ENCODE measurements at places on chromosomes 4 and X. TPM values are rescaled to one million over a fixed set of nuclear protein-coding genes. Genes with fewer than 3 reads are reported as not detected.

FABP2 gene
- polyA plus RNA-seq = not detected

BGN gene
- 162 TPM for polyA plus RNA-seq

GABRB1 gene
- 0.36 TPM for polyA plus RNA-seq

FAAH2 gene
- 16.1 TPM for polyA plus RNA-seq

SLC9B1 gene
- polyA plus RNA-seq = 4.4 TPM

SLC10A6 gene
- polyA plus RNA-seq = 0.25 TPM

ARHGAP6 gene
- polyA plus RNA-seq = 19.4 TPM

FHDC1 gene
- polyA plus RNA-seq = 4.4 TPM

- DNase-seq = no peak
Measured at GRCh38 chr4:27267339-27267969, 406.8 kb downstream of the STIM2 start.

DNA sequence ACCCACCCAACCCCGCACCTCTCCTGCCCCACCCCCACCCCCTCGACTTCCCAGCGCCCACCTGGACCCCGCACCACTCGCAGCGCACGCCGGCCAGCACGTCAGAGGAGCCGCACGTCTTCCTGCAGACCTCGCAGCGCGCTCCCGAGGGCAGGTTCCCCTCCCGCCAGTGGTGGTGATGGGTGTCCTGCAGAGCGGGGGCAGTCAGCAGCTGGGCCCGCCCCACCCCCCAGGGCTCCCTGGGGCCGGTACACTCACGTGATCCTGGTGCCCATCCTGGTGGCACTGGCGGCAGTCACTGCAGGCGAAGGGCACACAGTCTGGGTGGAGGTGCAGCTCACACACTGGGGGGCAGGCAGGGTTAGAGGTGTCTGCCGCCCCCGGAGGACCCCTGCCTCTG, 5.1 kb downstream of the DGKQ start:
- no peak for DNase-seq

DNA sequence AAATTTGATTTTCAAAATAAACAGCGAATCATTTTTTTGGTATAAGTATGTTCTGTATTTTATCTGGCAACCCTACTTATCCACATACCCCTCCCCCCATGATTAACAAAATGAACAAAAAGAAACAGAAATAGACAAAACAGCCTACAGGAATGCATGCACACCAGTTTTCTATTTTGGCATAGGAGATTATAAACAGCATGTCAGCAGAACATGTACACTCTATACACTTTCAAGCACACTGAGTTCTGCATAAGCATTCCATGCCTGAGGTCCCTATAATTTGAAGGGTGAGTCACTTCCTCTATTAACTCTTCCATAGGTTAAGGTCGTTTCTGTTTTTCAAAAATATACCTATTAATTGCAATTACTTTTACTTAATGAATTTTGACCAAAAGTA, 28.0 kb upstream of the ZNF280C start:
- DNase-seq = no peak

- DNase-seq = no peak
Measured at GRCh38 chrX:136211766-136212556, 39.2 kb downstream of the MAP7D3 start.

DNA sequence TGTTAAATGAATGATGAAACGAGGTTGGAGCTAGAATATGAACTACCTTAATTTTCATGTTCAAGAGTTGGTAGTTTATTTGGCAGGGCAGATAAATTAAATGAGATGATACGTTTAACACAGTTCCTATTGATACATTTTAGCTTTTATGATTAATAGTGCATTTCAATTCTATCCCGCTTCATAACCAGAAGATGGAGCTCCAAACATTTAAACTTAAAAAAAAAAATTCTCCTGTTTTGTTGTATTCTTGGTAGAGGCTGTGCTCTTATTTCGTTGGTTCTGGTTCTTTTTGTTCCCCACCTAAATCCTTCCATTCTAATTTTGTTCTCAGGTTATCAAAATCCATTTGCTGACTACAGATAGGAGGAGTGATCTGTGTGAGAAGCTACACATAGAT, 71.8 kb upstream of the PTPN13 start:
- DNase-seq = no peak

- DNase-seq = no peak
Measured at GRCh38 chrX:12921886-12922598, 15.6 kb downstream of the TLR8 start.

- no peak for DNase-seq
Measured at GRCh38 chr4:156765277-156765676, 206.3 kb downstream of the PDGFC start.

- no peak for DNase-seq
Measured at GRCh38 chr4:36509845-36510244, 228.4 kb downstream of the DTHD1 start.

- no peak for DNase-seq
Measured at GRCh38 chr4:119623025-119623424, 5.6 kb downstream of the PDE5A start.

DNA sequence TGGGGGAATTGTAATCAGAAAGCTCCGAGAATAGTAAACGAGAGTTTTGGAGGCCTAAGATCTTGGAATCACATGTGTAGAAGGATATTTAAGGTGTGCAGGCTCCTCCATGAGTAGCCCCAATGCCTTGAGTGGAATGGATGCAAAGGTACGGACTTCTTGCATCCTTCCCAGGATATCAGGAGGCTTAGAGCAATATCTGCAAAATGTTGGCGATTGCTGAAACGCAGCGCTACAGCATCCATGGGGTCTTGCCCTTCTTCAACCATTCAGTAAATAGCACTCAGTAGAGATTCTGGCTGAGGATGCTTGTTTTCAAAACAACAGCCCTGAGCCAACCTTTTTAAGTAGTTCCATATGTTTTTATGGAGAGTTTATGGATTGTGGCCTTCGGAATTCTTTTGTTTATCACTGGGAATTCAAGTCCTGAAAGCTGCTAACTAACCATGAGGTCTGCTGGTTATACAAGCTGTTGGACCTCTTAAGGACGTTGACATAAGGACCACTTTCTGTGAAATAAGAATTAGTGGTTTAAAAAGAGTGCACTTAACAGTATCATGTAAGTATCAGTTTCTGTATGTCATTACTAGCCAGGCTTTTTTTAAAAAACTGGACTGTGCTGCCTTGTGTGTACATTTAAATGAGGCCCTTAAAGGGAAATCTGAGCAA, 228.8 kb upstream of the PGRMC2 start:
- DNase-seq = no peak

DNA sequence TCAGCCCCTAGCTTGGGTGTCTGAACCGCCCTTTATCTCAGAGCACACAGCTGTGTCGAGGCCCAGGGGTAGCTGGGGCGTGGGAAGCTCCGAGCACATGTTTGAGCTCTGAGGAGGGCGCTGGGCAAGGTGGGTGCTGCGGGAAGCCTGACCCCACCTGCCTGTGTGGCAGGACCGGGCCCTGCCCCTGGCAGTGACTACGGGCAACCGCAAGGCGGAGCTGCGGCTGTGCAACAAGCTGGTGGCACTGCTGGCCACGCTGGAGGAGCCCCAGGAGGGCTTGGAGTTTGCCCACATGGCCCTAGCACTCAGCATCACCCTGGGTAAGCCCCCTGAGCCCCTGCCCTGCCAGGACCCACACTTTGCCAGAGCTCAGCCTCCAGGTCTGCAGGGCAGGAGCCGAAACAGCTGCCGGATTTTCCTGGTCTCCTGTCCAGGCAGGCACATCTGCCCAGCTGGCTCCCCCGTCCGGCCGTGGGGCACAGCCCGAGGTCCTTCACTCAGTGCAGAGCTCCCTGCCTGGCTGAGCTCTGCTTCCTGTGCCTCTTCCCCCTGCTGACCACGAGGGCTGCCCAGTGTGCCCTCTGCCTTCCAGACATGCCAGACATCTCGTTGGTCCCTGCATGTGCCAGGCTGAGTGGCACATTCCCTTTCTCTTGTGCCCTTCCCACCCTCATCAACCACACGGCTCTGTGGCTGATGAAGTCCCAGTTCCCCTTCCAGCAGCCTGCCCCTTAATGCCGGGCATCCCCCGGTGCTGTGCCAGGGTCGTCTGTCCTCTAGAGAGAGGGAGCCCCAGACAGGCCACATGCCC, 33.2 kb upstream of the HTRA3 start:
- no peak for DNase-seq

DNA sequence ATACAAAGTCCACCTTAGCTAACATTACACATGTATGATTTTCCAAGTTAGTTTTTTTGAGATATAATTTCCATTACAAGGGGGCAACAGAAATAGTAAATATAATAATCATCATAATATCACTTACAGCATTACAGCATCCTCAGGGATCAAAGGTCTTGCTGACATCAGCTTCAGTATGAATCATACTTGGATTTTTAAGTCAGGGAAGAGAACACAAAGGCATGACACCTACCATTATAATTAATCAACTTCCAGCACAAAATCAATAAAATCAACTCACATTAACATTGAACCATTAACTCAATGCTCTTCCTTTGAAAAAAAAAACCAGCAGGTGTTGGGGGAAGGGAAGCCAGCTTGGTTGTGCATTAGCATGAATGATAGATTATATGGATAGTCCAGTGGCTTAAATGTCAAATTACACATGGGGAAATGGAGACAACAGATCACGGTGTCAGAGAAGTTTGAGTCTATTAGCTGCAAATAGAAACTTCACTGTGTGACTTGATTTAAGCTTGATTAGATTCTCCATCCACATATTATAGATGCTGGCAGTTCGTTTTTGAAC, 66.9 kb upstream of the CAPN6 start:
- DNase-seq = no peak

DNA sequence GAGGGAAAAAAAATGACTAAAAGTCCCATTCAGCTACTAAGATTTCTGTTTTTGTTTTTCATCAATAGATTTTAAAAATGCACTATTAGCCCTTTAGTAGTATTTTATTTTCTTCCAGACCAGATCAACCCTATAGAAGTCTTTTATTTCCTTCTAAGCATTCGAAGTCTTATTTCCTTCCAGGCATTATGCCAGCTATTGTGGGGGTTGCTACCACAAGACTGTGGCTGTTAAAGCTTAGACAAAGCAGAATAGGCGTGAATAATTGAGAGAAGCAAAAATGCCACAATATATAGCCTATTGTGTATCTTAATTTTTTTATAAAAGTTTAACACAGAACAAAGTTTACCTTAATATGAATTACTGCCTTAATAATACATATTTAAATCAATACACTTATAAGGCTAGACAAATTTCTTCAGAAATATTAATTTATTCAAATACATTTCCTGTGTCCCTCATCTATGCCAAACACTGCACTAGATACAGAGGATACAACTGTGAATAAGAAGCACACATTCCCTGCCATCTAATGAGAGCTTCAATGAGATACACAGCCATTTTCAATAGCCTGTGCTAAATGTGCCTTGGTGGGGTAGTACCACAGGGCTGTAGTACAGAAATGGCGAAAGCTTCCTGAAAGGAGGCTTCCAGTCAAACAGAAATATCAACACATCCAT, 33.1 kb downstream of the SLC10A7 start:
- DNase-seq = no peak

DNA sequence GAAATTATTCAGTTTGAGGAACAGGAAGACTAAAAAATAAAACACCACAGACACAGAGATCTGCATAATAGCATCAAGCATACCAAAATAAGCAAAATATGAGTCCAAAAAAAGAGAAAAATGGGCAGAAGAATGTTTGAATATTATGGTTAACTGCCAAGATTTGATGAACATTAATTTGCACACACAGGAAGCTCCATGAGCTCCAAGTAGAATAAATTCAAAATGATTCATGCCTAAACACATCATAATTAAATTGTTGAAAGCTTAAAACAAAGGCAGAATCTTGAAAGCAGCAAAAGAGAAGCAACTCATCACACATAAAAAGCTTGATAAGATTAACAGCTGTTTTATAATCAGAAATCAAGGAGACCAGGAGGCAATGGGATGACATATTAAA, 156.6 kb upstream of the ARSJ start:
- DNase-seq = no peak

- DNase-seq = no peak
Measured at GRCh38 chr4:63492515-63492914, 916.7 kb downstream of the TECRL start.

DNA sequence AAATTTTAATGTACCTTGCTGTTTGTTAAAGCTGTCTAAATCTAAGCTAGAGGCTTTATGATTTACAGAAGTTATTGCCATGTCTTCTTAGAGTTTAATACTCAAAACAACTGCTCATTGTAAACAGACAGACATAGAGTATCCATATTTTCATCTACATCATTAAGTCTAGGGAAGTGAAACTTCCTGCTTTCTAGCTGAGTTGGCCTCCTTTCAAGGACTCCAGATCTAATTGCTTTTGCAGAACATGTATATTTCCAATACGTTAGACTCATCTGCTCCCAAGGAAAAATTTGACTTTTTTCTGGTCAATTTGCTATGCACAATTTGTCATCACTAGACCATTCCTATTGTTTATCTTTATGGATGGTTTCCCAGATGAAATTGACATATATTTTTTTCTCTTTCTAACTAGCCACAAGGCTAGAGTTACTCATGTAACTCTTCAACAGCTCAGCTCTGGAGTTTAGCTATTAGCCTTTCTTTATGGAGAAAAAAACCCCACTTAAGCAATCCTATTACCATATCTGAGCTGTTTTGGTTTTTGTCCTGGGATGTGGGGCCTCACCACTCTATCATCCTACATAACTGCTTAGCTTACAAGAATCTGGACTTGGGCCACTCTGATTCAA, 122.9 kb downstream of the PPA2 start:
- DNase-seq = no peak

DNA sequence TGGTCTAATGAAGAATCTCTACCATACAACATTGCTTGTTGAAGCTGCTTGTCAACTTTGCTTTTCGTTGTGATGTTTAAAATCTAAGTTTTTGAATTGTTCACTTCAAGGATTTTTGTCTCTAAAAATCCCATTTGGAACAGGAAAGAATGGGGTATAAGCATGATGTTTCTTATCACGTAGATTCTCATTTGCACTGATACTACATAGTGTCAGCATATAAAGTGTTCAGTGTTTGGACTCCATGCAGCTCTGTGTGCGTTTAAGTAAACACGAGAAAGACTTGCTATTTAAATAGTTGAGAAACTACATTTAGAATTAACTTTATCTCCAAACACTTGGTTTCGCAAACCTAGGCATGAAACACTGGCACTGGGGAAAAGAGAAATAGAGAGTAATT, 452.5 kb downstream of the NKX6-1 start:
- no peak for DNase-seq

GRCh38 chr4:2089222-2089621, 30.1 kb downstream of the NAT8L start:
- DNase-seq = no peak

DNA sequence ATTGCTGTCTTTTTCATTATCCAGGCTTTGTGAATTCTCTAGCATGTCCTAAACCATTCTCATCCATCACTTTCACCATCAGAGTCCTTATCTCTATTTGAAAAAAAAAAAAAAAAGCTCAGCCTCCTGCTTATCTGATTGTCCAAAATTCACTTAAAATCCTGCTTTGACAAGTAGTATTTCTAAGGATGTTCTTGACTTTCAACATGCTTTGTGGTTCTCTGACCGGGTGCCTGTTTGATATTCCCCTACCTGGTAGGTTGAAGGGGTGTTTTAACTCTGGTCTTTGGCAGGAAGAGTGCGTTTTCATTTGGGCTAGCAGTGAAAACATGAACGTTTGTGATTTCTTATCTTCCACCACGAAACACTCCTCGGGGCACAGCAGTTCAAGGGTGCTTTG, 17.3 kb upstream of the BBS12 start:
- no peak for DNase-seq

- DNase-seq = no peak
Measured at GRCh38 chr4:104429150-104429741, 65.4 kb downstream of the CXXC4 start.
